Renal cortex interstitium (tissue), 15 donors: ENCODE measurements at places on chromosomes 13 and 19.

DNA sequence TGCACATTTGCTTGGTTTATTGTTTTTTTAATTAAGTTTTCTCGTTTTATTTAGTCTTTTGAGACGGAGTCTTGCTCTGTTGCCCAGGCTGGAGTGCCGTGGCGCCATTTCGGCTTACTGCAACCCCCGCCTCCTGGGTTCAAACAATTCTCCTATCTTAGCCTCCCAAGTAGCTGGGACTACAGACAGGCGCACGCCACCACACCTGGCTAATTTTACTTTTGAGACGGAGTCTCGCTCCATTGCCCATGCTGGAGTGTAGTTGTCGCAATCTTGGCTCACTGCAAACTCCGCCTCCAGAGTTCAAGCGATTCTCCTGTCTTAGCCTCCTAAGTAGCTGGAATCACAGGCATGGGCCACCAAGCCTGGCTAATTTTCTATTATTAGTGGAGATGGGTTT is 1.3 kb downstream of the RPS9 start:
- DNase-seq, result no peak

DNA sequence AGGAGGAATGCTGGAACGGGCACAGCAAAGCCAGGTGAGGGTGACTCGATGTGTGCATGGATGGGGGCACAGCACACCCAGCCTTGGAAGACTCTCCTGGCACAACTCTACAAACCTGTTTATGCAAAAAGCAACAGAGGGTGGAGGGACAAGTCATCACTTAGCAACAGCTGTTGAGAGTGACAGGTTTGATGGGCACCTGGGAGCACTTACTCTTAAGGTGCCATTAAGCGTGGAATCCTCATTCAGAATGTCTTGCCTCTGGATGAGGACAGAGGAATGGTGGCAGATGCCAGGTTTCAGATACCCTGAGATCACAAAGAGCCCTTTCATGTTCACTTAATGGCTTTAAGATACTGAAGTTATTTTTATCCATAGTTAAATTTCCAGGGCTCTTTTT is 97.0 kb downstream of the DCT start:
- DNase-seq, result no peak

DNA sequence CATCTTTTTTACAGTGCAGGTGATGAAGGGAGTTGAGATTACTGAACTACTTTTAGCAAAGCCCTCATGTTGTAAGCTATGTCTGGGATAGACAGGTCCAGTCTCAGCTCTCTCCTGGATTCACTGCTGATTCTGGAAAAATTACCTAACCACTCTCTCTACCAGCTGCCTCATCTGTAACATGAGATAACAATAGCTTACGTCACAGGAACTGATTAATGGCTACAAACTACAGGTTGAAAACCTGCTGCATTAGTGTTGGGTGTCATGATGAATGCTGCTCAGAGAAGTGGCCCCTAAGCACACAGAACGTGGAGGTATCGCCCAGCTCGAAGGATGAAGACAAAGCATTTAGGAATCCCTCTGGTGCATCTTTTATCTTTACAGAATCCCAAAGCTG is 277.8 kb downstream of the ABCC4 start:
- no peak for DNase-seq

- DNase-seq, result no peak
Measured at GRCh38 chr19:32022731-32023563, 322.5 kb upstream of the ZNF507 start.

- DNase-seq, result no peak
Measured at GRCh38 chr13:53778937-53779336, 750.3 kb downstream of the OLFM4 start.

DNA sequence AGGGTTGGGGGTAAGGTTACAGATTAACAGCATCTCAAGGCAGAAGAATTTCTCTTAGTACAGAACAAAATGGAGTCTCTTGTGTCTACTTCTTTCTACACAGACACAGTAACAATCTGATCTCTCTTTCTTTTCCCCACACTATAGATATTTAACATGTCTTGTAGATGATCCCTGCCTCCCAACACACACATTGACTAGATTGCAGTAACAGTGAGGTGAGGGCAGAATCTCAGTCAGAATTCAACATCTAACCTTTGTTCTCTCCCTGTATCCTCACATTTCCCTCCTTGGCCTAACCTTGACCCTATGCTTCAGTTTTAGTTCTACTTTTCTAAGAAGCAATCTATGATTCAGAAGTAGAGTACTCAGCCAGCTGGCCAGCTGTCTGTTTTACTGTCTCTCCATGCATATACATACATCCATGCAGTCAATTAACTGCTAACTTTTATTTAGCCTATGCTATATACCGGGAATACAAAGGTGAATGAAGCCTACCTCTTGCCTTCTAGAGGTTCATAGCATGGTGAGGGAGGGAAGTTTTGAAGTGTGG is 18.1 kb downstream of the DNAJC15 start:
- no peak for DNase-seq

GRCh38 chr19:42121656-42122069 is 10.6 kb downstream of the POU2F2 start:
- DNase-seq, result no peak

GRCh38 chr19:10946958-10947657 is 13.7 kb upstream of the SMARCA4 start:
- no peak for DNase-seq

DNA sequence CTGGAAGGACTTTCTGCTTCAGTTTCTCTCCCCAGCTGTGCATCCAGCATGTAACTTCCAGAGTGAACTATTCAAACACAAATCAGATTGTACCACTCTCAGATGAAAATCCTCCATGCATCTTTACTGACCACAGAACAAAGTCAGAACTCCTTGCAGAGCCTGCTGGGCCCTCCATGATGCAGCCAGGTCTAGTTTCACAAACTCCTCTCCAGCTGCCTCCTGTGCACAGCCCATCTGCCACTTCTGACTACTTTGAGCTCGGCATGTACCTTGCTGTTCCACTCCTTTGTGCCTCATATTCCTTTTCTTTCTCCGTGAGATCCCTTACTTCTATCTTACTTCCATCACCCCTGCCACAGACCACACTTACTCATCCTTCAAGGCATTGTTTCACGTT is 31.4 kb downstream of the NALCN start:
- DNase-seq, result no peak

DNA sequence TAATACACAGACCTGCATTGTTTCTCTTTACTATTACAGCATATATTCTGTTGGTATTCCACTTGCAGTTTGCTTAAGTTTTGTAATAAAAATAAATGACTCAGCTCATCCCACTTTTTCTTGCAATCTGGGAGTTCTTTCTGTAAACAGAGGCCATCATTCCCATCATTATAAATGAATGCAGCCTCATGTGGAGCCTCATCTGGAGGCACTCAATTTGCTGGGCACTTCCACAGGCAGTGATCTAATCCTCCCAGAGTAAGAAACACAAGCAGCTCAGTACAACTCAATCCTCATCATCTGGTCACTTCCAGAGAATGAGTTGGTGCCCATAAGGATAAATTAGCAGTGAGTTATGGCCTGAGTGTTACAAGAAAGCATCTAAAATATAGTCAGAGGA is 2801.9 kb downstream of the PCDH9 start:
- DNase-seq, result no peak

- no peak for DNase-seq
Measured at GRCh38 chr19:10923260-10924112, 5.0 kb downstream of the YIPF2 start.

GRCh38 chr19:3899531-3900294 is 19.2 kb downstream of the ATCAY start:
- DNase-seq, result no peak

DNA sequence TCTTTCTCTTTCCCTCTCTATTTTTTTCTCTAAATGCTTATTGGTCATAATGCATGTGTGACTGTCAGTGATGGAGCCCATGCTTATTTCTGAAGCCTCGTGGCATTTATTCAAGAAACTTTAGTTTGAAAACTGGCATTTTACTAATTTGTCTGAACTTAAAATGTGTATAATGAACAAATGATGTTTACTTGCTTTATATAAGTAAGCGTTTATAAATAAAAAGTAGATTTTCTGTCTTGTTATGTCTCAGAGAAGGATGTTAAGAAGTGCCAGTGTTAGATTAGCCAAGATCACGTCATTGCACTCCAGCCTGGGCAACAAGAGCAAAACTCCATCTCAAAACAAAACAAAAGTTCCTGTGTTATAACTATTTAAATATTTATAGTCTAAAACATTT is 1568.1 kb downstream of the EFNB2 start:
- DNase-seq, result no peak

- no peak for DNase-seq
Measured at GRCh38 chr19:11642902-11643301, 45.6 kb downstream of the ZNF627 start.

GRCh38 chr19:1474765-1475351 is 4.2 kb downstream of the C19orf25 start:
- no peak for DNase-seq

DNA sequence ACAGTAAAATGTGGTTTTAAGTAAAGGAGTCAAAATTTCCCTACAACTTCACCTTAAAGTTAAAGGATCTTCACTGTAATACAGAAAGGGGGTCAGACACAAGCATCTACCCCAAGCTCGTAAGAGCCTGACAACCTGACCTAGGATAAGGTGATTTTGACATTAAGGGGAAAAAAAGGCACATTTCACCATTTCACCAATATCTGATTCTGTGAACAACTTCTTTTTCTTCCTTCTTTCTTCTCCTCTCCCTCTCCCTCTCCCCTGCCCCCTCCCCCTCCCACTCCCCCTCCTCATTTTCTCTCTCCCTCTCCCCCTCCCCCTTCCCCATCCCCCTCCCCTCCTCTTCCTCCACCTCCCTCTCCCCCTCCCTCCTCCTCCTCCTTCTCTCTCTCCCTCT is 796.7 kb upstream of the ARGLU1 start:
- DNase-seq, result no peak

DNA sequence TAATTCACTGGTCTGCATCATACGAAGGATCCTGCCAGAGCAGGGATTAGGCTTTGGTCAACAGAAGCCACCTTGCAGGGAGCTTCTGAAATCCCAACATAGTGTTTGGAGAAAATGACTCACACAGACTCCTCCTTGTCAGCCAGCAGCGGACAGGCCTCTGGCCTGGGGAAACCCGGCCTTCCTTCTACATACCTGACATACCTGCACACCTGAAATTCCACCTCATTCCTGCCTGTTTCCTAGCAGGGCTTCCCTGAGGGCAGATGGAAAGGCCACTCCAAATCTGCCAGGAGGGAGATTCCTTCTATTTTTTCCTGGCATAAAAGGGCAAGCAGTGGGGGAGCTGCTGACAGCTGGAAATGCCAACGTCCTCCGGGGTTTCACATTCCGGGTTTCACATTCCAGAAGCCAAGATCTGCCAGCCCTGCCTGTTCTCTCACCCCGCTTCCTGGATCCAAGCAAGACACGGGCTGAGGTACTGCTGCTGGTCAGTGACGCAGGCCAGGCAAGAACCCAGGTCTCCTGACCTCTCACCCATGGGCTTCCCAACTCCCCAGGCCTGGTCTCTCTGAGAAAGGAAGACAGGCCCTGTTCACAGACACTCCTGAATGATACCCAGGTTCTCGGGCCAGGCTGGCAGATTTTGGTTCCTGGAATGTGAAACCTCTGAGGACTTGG is 18.2 kb upstream of the IGFL1 start:
- DNase-seq, result peak; percentile 15

DNA sequence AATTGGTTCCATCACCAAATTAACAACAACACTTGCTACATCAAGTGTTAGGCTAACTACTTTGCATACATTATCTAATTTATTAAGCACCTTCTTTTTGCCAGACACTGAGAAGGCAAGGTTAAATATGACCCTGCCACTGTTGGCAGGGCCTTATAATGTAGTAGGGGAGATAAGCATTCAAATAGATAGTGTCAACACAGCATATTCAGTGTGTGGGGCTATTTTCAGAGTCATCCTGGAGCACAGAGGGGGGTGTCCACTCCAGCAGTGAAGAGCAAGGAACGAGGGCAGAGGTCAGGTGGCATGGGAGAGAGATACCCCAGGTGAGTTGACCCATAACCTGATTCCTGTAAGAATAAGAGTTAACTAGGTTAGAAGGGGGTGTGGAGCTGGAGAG is 121.6 kb downstream of the COG6 start:
- DNase-seq, result no peak

DNA sequence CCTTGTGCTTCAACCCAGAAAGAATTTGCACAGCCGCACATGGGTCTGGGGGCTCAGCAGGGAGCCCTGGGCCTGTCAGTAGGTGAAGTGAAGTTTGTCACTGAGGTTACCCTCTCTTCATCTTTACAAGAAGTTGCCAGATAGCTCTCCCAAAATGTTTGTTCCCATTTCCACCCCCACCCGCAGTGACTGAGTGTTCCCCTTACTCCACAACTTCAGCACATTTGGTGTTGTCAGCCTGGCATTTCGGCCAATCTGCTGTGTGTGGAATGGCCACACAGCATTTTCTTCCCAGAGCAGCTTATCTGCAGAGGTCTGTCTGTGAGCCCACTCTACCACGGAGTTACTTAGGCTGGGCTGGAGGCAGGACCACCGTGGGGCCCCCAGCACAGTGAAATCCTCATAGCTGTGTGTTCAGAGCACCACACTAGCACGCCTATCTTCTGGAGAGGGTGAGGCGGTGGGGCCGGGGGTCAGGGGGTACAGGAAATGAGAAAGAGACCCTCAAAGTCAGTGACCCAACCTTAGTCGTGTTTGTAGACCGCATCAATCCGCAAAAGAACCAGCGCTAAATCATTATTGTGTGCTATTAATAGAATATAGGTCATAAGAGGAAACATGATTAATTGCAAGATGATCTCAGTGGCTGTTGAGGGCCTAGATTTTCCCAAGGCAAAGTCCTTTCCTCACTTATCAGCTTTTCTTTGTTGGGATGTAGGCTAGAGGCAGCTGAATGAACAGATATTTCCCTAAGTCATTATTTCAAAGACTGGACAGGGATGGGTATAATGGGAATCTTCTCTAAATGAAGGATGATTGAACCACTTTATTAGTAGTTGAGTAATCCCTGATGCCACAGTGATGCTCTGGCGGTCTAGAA is 116.0 kb downstream of the SIPA1L3 start:
- no peak for DNase-seq

- no peak for DNase-seq
Measured at GRCh38 chr13:96662036-96662435, 332.2 kb downstream of the OXGR1 start.

GRCh38 chr19:1384478-1385110 is 887 bp downstream of the NDUFS7 start:
- DNase-seq, result no peak

DNA sequence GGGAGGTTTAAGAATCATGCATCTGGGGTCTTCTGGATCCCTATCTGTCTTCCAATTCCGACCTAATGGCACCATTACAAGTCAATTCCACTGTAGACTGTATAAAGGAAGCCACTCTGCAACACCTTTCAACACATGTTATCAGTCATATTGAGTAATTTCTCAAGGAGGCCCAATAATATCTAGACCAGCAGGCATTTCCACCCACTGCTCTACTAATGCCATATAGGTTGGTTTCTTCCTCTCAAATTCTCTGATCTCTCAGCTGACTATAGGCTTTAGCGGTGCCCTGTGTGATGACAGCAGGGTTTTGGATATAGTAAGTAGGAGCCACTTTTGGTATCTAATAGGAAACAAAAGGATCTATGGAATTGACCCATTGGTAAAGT is 12.4 kb upstream of the ITM2B start:
- no peak for DNase-seq

- DNase-seq, result no peak
Measured at GRCh38 chr13:93984876-93985275, 494.6 kb downstream of the DCT start.
